ENCODE measurements at places on chromosomes 2 and 18.

DNA sequence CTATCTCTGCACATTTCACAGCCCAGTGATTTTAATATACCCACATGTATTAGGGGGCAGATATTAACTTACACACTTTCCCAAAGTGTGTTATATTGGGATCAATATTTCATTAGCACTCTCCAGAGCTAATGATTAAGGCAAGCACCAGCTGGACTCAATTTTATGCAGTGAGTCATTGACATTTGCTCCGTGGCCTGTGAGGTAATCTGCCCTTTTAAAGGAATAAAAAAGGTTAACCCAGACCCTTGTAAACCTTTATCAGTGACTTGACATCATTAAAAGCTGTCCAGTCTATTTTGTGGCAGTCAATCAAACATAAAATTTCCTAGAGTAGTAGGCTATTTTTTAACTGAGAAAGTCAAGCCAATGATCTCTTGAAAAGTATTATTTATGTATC, 1870.4 kb upstream of the CELF4 start:
- DNase-seq = no peak

DNA sequence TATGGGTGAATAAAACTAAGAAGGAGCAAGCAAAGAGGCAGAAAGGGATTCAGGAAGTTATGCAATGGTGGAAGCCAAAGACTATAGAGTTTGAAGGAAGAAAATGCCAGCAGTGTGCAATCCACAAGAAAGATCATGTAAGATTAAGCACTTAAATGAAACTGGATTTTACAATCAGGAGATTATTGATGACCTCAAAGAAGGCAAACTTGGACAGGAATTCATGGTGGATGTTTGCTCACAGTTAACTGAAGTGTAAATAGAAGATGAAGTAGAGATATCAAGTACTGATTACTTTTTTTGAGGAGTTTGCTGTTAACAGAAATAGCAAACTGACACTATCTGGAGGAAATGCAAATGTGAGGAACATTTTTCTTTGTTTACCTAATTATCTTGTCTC, 308.9 kb downstream of the RND3 start:
- no peak for DNase-seq

- DNase-seq = no peak
Measured at GRCh38 chr2:217792626-217793527, 209.9 kb downstream of the TNS1 start.

GRCh38 chr2:219437690-219438206, 3.1 kb downstream of the SPEG start:
- no peak for DNase-seq

DNA sequence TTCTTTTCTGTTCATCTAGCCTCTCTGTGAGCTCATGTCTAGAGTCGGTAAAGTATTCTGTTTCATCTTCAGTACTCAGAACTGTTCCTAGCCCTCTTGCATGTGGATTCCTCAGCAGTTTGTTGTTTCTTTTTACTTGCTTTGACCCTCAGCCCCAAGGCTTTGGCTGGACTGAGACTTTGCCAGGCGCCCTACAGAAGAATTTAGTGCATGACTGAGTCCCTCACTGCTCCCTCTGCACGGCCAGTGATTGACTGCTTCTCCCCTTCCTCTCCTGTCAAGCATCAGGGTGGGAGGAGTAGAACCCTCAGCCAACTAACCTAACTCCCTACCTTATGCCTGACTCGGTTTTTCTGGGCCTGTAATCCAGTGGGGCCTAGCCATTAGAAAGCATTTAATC, 109.8 kb downstream of the ESCO1 start:
- DNase-seq = no peak

- peak; percentile 79 for DNase-seq
Measured at GRCh38 chr2:26745609-26746327, 18.3 kb upstream of the SLC35F6 start.

DNA sequence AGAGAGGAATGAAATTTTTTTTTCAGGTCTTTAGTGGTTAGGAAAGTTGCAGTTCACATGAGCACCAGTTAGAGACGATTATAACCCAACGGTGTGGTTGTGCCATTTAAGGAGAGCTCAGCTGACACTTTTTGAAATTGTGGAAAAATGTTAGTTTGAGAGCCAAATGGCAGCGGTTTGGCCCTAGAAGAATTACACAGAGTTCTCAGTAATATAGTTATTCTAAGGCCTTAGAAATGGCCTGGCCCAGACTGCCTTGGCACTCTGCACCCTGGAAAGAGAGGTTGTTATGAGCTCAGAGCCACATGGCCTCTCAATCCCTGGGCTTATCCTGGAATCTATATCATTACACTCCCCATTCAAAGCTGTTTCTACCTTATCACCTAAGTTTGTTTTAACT, 117.4 kb downstream of the RHBDD1 start:
- no peak for DNase-seq

GRCh38 chr2:25684577-25685473, 11.4 kb upstream of the DTNB start:
- no peak for DNase-seq

DNA sequence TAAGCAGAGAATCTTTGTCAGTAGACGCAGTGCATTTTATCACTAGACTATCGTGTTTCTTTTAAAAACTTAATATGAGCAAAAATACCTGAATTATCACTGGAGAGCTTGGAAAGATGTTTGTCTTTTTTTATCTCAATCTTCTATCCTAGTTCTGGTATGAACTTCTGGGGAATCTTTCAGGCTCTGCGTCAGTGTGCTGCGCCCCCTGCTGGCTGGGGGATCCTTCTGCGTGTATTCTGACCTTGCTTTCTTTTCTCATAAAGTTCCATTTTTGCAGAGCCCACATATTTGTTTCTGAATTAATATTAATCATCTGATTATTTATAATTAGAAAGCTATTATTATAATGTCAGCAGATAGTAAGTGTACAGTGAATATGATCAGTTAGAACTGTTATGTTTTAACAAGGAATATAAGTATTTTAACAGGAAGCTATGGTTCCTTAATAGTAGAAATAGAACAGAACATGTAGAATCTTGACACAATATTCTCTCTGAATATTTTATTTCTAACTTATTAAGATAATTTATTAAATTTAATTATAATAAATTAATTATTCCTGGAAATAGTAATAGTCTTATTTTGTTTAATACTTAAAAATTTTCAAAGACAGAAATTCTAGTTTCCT, 945.0 kb upstream of the CRIM1 start:
- peak; percentile 53 for DNase-seq

DNA sequence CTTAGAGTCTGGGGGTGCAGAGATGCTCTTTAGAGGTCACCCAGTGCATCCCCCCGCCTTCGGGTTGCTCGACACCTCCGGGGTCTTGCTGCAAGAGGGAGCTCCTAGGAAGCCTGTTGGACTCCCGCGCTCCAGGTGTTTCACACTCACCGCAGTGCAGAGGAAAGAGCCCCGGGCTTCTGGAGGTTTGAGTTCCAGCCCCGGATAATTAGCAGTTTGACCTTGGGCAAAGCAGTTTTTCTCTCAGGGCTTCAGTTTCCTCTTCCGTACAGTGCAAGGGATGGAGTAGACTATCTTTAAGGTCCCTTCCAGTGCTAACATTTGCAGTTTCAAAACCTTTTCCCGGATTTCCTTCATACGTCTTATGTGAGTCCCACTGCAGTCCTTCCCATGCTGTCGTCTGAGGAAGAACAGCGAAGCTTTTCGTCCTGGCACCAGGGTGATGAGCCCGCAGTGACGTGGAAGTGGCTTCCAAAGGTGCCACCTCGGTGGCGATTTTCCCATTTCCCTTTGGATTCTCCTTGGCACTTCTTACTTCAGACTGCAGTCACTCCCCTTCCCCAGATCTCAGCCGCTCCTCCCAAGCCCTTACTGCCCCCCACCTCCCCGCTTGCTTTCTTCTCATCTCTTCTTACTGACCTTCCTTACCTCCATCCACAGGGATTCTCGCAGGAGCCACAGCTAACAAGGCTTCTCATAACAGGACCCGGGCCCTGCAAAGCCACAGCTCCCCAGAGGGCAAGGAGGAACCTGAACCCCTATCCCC, 585 bp downstream of the PNKD start:
- DNase-seq = no peak

DNA sequence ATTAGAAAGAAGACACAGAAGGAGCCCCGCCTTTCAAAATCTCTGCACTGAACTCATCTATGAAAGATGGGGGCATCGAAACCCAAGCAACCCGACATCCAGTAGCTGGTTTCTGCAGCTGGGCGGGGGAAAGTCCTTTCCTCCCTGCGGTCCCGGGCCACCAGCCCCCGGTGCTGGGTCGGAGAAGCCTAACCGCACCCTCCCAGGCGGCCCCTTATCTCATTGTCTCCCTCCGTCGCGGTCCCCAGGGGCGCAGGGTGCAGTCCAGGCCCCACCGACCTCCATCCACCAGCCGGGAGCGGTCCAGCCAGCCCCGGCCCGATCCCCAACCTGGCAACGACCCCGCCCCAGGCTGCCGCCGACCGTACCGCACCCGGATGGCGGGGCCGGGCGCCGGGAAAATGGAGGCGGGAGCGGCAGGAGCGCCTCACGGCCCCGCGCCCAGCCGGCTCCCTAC, 452 bp downstream of the RAPH1 start:
- no peak for DNase-seq

DNA sequence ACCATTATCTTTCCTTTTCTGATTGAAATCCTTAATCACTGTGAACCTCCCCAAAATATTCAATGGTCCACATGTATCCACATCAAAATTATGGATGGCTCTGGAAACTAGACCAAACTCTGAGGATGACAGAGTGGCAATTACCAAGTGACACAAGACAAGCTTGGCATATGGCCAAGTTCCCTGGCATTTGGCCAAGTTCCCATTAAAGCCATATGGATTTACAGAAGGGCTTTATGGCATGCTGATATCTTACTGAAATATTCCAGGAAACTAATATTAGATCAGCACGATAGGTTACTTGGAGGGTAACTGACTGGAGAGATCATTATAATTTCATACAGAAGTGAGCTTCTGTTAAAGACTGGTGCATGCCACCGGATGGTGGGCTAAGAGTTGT, 21.9 kb upstream of the CERS6 start:
- no peak for DNase-seq

GRCh38 chr2:38602136-38602731, 494 bp downstream of the HNRNPLL start:
- DNase-seq = peak; percentile 42

DNA sequence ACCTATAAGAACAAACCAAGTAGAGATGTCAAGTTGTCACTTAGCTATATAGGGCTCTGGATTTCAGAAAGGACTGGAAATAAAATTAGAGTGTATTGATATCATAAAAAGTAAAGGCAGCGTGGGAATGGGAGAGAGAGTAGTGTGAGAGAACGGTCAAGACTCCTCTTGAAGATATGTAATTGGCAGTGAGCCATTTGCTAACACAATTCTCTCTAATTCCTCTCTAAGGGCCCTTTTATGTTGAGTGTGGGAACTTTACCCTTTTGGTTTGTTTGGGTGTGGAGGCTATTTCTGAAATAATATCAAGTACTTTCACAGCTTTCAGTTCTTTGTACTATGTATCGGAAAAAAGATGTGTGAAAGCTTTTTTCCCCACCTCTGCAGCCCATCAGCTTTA, 196.8 kb downstream of the LRRTM4 start:
- no peak for DNase-seq

DNA sequence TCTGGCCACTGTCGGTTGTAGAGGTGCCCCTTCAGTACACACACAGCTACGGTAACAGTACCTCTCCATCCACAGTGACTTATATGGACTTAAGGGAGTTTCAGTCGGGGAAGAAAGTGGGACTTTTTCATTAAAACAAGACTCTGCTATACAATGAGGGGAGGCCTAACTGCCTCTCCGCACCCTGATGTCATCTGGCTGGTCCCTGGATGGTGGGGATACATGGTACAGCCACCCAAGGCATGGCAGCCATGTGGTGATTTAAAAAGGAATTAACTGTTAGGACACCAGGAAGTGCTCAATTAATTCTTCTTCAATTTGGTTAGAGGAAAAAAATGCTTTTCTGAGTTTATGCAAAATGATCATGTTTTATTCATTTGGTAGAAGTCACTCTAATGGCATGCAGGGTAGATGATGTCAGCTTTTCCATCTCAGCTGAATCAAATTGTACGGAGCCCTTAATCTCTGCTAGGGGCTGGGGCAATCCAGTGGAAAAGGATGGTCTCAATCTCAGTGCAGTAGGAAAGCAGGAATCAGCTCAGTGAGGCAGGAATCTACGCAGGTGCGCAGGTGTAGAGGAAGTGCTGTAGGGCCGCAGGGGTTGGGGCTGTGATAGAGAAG, 243.9 kb downstream of the PRKCE start:
- DNase-seq = no peak

DNA sequence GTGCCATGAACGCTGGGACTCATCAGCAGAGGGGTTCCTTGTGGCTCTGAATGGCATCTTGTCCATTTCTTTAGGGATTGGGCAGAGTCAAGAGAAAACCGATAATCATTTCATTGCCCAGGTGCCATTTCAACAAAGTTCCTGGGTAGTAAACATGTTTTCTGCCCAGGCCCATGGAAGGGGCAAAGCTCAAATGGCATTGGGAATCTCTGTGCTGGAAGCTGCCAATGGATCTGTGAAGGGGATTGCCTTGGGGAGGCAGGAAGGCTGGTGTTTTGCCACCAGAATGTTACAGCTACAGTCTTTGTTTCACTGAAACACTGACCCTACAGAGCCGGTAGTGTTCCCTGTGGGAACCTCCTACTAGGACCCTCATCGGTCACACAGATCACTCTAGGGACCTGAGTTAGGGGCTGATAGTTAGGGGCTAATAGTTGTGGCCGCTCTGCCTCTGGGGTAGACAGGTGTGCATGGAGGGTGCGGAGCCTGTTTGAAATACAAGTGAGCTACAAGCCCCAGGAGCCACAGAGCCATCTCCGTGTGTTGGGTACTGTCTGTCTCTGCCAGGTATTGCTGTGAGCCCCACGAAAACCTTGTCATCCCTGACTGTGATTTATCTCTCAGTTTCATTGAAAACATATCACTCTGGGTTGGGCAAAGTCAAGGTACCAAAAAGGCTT, 224.4 kb upstream of the COPS8 start:
- DNase-seq = no peak

- DNase-seq = peak; percentile 4
Measured at GRCh38 chr2:23706613-23707078, 220.3 kb downstream of the ATAD2B start.

DNA sequence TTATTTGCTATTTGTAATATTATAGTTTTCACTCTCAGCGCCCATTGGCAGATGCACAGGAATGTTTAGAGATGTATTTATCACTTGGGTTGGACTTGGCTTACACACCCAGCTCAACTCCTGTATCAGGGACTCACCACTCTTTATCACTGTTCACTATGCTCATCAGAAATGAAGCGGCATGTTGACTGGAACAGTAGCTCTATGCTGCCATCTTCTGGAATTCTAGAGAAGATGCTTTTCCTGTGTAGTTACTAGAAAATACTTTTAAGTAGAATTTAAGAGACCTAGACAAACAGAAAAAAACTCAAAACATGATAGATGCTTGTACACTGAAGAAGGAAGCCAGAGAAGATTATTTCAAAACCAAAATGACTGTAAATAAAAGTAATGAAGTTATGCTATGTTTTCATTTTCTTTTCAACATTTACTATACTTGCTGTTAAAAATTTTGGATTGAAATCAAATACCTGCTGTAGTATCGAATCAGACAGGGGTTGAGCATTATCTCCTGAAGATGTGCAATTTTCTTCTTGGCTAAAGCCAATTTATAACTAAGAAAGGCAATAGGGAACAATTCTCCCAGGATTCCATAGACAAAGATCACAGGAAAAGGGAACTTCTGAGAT, 47.4 kb upstream of the NXPH2 start:
- DNase-seq = peak; percentile 44

GRCh38 chr2:111688482-111688881, 195.5 kb downstream of the ANAPC1 start:
- no peak for DNase-seq

GRCh38 chr2:150621526-150622213, 134.2 kb upstream of the RND3 start:
- DNase-seq = no peak
